ENCODE measurements at places on chromosomes 13 and 19. TPM values are rescaled to one million over a fixed set of nuclear protein-coding genes. Genes with fewer than 3 reads are reported as not detected.
A peak's percentile ranks its signal among the peaks of the same experiment; 100 is the strongest.

DNA sequence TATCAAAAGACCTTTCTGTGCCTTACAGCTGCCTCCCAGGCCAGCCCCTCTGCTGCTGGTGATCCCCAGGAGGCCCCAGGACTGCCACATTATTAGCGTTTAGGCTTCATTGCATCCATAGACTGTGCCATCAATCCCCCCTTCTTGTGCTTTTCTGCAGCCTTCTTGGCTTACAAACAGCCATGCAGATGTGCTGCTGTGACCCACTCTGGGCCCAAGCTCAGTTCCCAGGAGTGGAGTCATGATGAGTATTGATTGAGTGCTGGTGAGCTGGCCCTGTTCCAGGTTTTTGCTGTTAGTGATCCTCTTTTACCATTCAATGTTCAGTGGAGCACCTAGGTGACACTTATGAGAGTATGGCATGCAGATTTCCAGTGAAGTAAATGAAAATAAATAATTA is 59.9 kb upstream of the SLAIN1 start:
- no peak for DNase-seq

Gene FGF22
- total RNA-seq: not detected

Gene TNFSF9
- total RNA-seq: not detected

DNA sequence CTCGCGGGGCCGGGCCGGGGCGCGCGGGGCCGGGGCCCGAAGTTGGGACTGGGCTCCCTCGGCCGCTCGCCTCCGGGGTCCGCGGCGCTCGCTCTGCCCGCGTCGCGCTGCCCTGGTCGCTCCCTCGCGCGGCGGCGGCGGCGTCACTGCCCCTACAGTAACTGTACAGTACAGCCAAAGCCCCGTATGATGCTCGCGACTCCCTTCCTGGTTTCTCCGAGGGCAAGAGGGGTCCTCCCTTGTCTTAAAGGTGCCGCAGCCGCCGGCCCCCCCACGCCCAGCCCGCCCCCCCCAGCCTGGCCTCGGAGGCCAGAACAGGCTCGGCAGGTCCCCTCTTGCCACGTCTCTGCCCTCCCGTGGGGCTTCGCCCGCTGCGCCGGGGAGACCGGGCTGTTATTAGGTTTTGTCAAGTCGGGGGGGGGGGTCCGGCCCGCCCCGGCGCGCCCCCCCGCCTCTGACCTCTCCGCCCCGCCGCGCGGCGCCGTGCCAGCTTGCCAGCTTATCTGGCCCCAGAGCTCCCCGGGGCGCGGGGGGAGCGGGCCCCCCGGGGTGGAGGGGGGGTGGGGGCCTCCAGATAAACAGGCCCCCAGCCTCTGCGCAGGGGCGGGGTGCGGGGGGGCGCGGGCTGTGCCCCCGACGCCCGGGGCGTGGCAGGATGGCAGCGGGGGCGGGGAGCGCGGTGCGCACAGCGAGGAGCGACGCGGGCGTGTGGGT is at the start of gene ZBTB7A:
TSS of gene ZBTB7A (minus strand) at position 218 of the 714 bp plus-strand sequence. CDS start 11,667 bp downstream, outside the sequence.
- peak; percentile 63 for DNase-seq

DNA sequence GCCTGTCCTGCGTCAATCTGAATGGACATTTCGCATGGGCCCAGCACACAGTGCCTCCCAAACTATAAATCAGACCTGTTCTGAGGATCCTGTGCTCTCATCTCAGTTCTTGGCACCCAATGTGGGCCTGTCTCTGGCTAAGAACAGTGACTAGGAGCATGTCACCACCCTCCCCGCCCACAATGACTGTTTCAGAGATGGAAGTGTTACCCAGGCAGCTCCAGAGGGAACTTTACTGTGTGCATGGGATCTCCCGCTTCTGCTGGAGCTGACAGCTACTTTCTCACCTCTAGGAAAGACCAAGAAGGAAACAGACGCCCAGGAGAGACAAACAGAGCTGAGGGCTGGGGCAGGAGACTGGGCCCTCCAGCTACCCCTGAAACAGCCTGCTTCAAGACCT is 45.0 kb downstream of the KCTD15 start:
- DNase-seq: no peak

DNA sequence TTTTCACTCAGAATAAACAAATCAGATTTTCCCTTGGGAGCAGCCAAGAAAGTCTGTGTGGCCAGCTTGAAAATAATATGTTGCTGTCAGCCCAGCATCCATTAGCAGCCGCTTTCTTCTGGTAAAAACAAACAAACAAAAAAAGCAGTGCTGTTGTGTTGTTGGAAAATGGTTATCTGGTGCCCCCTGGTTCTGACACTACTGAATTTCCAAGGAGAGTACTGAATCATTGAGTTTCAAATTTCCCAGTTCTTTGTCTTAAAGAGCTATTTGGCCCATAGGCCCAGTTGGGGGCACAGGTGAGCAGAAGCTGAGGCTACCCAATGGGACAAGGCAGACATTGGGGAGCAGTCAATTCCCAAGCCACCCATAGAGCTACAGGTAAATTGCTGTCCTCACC is 995.9 kb downstream of the UQCRFS1 start:
- DNase-seq: no peak

- DNase-seq: no peak
Measured at GRCh38 chr13:29131881-29132668, 311.9 kb downstream of the MTUS2 start.

DNA sequence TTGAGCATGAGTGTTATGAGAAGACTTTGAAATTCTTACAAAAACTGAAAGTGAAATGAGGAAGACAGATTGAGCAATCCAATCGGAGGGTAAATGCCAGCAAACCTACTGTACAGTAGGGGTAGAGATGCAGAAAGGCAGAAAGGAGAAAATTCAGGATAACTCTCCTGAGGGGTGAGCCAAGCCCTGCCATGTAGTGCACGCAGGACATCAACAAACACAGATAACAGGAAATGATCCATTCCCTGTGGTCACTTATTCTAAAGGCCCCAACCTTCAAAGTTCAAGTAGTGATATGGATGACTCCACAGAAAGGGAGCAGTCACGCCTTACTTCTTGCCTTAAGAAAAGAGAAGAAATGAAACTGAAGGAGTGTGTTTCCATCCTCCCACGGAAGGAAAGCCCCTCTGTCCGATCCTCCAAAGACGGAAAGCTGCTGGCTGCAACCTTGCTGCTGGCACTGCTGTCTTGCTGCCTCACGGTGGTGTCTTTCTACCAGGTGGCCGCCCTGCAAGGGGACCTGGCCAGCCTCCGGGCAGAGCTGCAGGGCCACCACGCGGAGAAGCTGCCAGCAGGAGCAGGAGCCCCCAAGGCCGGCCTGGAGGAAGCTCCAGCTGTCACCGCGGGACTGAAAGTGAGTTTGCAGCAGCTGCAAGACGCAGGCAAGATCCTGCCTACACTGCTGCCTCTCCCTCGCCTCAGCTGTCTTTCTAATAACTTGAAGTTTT is at the start of gene TNFSF13B:
TSS of gene TNFSF13B (plus strand) at position 118 of the 728 bp plus-strand sequence. CDS start at position 296, 178 bp downstream.
- DNase-seq: peak; percentile 16

GRCh38 chr19:30314805-30315155 is 57.4 kb upstream of the ZNF536 start:
- DNase-seq: no peak

DNA sequence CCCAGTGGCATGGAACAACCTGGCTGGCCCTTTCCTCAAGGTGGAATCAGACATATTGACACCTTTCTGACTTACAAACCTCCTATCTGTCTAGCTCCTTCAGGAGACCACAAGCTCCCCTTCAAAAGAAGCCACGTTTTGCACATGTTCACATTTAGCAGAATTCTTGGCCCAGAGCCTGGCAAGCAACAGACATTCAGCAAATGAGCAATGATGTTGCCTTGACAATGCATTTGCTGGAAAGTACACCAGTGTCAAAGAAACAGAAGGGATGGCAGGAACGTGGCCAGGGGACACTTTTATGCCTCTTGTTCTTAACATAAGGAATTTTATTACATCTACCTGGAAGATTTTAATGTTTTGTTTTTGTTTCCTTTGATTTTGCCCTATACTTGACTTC is 85.5 kb upstream of the FGF14 start:
- DNase-seq: no peak

Gene INTS6
- total RNA-seq: 26.2 TPM

- DNase-seq: no peak
Measured at GRCh38 chr13:40506592-40507446, 159.6 kb downstream of the FOXO1 start.

Gene SPRED3
- 2.8 TPM for total RNA-seq

- no peak for DNase-seq
Measured at GRCh38 chr13:50360637-50361036, 345.4 kb downstream of the KCNRG start.

- DNase-seq: no peak
Measured at GRCh38 chr13:103315711-103316110, 249.5 kb upstream of the SLC10A2 start.

GRCh38 chr19:16773259-16773658 is 53.6 kb downstream of the NWD1 start:
- no peak for DNase-seq

GRCh38 chr19:15595069-15595468 is 19.9 kb upstream of the CYP4F8 start:
- peak; percentile 66 for DNase-seq

- DNase-seq: no peak
Measured at GRCh38 chr13:91934354-91934753, 535.9 kb downstream of the GPC5 start.

DNA sequence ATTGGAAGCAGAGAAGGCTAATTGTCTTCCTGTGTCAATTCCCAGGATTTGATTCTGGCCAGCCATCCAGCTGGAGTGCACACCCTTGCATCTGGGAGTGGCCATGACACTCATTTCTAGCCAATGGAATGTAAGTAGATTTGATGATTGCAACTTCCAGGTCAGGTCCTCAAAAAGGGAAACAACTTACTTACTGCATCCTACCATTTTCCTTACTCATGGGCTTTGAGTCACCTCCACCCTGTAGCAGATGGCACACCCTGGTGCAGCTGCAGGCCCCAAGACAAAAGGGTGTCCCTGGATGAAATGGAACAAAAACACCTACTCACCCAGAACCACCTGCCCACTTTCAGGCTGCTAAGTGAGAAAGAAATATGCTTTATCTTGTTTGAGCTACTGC is 27.3 kb upstream of the MPHOSPH8 start:
- DNase-seq: peak; percentile 67

- no peak for DNase-seq
Measured at GRCh38 chr13:84812789-84813188, 930.5 kb upstream of the SLITRK1 start.

Gene TLE5
- total RNA-seq: 529 TPM

Gene LRG1
- 0.09 TPM for total RNA-seq

Measured in A172 (cell line).